ENCODE measurements at places on chromosomes 2 and 18.

DNA sequence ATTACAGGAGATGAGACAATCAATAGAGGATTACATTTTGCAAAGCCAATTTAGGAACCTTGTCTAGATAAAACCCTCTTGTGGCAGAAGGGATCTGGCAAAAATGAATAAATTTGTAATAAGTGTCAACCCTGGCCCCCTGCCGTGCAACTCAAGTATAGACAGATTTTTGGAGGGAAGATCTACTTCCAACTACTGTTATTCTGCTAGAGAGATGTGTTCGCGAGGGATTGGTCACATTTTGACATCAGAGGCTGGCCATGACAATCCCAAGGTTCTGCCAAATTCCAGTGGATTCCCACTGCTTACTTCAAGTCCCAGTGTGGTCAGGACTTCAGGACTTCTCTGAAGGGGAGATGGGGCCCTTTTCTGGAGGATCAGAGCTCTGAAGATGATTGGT is 192.6 kb downstream of the SH3RF3 start:
- no peak for DNase-seq

- DNase-seq: no peak
Measured at GRCh38 chr2:63059793-63060471, 9.3 kb downstream of the OTX1 start.

DNA sequence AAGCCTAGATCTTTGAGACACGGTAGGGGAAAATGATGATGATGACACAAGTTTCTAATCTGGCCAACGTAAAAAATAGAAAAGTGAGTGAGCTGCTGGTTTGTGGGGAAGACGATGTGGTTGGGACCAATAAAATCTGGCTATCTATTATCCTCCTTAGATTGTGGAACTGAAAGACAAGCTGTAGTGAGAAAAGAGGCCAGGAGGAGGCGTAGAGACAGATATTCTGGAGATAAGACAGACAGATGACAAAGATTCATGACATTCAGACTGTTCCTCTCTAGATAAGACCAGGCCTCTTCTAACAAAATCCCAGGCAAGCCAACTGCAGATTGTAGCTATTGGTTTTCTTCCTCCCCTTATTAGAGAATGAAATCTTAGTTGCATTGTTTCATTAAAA is 376.3 kb upstream of the UBE2E3 start:
- no peak for DNase-seq

- no peak for DNase-seq
Measured at GRCh38 chr2:220466251-220466691, 838.8 kb downstream of the SLC4A3 start.

DNA sequence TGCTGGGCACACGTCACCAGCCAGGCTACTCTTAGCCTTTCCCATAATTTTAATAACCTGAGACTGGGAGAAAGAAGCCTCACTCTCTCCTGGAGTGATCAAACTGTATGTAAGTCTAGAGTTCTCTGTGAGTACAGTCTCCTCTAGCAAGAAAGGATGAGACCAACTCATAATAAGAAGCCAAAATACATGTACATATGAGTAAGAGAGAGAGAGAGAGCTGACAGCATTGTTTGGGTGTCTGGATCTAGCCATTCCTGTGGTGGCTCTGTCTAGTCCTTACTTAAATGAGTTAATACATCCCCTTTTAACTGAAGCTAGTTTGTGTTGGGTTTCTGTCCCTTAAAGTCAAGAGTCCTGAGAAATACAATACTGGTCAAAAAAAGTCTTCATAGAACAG is 26.0 kb upstream of the ANXA4 start:
- no peak for DNase-seq

- no peak for DNase-seq
Measured at GRCh38 chr2:219254590-219255201, 978 bp upstream of the TUBA4A start.
